Metanephros (tissue), 2 donors: ENCODE measurements at places on chromosomes 11 and 22. TPM values are rescaled to one million over a fixed set of nuclear protein-coding genes. Genes with fewer than 3 reads are reported as not detected.

The APOBEC3F gene
- total RNA-seq = 7.5 TPM

The TMPRSS6 gene
- total RNA-seq = 0.18 TPM

The FGF19 gene
- total RNA-seq = 0.70 TPM

The ART1 gene
- total RNA-seq = 3.3 TPM

The LDHAL6A gene
- 0.12 TPM for total RNA-seq

The FAM76B gene
- 34.8 TPM for total RNA-seq

The TENM4 gene
- 90.9 TPM for total RNA-seq

The RASD2 gene
- total RNA-seq = 1.2 TPM

The OR52N1 gene
- total RNA-seq = not detected

The BIRC2 gene
- 96.0 TPM for total RNA-seq

The KCNJ11 gene
- 17.0 TPM for total RNA-seq

The ZBTB16 gene
- 31.9 TPM for total RNA-seq
